T-helper 17 cell (primary cell): ENCODE measurements at places on chromosomes 4 and X. TPM values are rescaled to one million over a fixed set of nuclear protein-coding genes. Genes with fewer than 3 reads are reported as not detected.

DNA sequence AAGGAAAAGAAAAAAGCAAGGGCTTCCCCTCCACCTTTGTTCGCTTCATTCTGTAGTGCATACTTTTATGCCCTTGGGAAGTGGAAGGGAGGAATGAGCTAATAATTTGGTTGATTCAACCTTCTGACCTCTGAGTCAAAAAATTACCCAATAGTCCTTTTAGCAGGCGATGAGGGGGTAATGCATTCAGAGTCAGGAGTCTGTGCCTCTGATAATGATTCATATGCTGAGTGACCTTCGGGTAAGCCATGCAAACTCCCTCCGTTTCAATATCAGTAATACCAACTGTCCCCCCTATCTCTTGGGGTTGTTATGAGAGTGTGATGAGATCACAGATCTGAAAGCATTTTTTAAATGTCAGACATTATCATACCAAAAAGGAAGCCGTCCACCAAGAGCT, 41.6 kb upstream of the ACSL4 start:
- no peak for DNase-seq

DNA sequence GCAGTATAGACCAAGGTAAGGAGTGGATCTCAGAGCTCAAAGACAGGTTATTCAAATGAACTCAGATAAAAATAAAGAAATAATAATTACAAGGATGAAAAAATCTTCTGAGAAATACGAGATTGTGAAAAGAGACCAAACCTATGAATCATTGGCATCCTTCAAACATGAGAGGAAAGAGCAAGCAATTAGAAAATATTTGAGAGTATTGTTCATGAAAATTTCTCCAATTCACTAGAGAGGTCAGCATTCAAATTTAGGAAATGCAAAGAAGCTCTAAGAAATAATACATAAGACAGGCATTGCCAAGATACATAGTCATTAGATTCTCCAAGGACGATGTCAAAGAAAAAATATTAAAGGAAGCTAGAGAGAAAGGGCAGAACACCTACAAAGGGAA, 93.5 kb upstream of the GALNTL6 start:
- no peak for DNase-seq

The VEGFD gene
- total RNA-seq = not detected

DNA sequence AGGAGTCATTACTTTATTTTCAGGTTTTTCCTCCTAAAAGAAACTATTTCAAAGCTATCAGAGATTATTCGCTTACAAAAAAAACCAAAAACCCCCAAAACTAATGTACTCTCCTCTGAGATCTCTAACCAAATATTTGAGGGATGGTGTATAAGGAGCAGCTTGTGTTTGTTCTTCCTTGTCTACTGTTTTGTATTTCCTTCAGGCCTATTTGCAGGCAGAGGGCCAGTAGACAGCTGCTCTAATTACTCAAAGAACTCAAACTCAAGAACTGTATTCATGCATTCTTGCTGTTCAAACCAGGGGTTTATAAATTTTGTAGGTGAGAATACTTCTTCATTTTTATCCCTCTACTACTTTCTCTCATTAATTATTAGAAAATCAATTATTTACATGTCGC, 51.3 kb downstream of the SH3RF1 start:
- no peak for DNase-seq

- no peak for DNase-seq
These were observed 129.4 kb downstream of the RASL11B start for GRCh38 chr4:52991472-52991871.

The SH3RF1 gene
- 0.16 TPM for total RNA-seq

DNA sequence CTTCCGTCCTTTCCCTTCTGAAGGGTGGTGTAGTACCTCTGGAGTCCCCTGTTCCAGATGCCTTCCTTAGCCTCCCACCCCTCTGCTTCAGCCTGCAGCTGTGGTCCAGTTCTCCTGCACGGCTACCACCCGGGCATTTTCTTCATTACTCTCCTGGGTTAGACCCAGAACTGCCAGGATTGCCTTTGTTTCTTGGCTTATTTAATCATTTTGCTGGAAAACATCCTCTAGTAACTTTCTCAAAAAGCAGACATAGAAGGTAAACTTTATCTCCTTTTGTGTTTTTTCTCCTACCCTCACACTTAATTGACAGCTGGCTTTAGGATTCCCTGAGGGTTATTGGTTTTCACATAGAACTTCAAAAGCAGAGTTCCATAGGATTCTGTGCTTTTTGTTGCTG, 20.2 kb downstream of the ANAPC4 start:
- DNase-seq = no peak

The SPATA4 gene
- not detected for total RNA-seq

DNA sequence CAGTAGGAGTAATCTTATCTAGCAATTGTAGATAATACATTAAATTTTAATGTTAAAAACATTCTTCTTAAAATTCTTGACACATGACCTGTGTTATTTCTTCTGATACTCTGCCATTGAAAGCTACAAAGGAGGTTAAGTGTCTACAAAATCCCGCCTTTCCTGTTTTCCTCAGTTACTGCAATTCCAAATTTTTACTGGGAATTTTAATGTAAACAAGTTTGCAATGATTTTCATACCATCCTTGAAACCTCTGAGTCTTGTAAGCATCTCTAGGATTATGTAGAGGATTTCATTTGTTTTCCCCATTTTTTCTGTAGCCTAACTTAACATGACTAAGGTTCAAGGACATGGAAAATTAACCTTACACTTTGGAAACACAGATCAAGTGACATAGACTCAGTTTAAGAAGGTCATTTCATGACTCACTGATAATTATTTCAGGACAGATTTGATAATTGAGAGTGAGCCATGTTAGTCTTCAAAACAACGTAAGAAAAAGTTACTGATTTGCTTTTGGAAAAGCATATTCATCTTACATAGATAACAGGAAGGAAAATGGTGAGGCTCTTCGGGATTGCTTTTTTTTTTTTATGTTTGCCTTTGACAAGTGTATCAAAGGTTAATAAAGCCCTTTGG, 39.6 kb upstream of the PDLIM5 start:
- DNase-seq = no peak

DNA sequence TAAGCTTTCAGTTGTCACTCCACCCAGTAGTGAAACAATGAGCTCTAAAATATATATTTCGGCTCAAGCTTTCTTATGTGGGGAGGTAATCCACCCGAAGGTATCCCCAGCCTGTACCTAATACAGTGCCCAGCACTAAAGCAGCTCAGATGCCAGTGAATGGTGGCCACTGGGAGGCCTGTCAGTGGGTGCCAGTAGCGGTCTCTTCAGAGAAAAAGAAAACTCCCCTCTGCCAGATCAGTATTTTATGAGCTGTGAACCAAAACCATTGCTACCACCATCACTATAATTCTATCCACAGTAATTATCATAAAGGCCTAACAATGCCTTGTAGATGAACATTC, 835 bp upstream of the NFKB1 start:
- DNase-seq = no peak

DNA sequence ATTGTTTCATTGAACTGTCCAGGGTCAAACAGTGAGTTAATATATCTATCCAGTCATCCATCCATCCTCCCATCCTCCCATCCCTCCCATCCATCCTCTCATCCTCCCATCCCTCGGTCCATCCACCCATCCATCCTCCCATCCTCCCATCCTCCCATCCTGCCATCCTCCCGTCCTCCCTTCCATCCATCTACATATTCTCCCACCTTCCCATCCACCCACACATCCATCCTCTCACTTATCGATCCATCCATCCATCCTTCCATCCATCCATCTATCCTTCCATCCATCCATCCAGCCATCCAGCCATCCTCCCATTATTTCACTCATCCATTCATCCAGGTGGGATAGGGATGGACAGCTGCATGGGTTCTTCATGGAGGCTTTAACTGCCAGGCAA, 35.4 kb upstream of the PSAPL1 start:
- no peak for DNase-seq

DNA sequence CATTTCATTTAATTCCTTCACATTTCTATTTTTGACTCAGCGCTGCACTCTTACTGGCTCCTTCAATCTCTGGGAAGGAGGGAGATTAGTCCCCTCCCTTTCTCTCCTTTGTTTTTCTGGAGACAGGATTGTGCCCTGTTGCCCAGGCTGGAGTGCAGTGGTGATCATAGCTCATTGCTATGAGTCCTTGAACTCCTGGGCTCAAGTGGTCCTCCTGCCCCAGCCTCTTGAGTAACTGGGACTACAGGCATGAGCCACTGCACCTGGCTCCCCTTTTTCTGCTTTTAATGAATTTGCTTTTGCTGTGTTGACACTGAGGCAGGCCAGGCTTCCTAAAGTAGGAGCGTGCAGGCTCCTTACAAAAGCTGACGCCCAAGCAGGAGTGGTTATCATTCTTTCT, 10.5 kb downstream of the TBC1D14 start:
- no peak for DNase-seq

DNA sequence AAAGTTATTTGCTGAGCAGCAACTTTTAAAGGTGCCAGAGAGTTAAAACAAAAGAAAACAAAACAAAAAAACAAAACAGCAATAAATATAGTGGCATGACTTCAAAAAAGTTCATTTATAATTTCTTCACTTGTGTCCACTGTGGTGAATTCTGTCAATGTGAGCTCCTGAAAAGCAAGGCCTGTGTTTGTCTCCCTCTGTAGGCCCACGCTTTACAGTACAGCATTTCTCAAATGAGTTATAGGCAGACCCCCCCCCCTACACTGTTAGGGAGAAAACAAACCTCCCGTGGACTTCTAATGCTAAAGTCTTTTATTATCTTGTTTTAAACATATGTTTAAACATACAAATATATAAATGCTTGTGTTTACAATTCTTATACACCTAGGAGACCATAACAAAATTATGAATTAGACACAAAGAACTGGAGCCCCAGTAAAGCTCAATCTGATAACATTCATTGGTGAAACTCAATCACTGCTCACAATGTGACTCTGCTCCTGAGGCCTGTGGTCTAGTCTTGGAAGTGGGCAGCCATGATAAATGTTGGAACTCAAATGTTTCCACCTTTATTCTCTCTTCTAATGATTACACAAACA, 47.0 kb upstream of the SCOC start:
- DNase-seq = no peak

GRCh38 chrX:112851806-112852205, 11.2 kb upstream of the AMOT start:
- DNase-seq = no peak

- DNase-seq = no peak
These were observed 62.4 kb downstream of the TMEM165 start for GRCh38 chr4:55458164-55458563.

DNA sequence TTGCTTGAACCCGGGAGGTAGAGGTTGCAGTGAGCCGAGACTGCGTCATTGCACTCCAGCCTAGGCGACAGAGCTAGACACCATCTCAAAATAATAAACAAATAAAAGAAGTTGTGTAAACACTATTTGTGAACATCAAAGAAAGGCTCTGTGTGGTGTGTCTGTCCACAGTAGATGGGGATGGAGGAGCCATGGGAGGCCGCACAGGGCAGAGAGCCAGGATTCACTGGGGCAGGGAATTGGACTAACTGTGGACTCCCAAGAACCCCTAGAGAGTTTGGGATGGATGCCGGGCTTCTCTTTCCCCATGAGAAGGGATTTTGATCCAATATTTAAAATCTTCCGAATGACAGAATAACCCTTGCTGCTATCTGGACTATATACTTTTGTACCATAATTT, 26.5 kb downstream of the TBC1D1 start:
- no peak for DNase-seq

DNA sequence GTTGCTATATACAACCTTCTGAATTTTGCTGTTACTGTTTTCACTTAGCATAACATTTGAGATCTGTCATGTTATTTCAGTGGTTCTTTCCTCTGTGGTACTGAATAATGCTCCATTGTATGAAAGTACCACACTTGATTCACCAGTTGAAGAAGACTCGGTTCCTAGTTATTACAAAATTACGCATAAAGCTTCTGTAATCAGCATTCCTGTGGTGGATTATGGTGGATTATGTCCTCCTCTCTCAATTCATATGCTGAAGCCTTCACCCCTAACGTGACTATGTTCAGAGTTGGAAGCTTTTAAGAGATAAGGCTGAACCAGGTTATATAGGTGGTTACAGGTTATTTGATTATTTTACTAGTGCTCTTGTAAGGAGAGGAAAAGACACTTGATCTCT, 2143.5 kb upstream of the AGA start:
- DNase-seq = no peak

DNA sequence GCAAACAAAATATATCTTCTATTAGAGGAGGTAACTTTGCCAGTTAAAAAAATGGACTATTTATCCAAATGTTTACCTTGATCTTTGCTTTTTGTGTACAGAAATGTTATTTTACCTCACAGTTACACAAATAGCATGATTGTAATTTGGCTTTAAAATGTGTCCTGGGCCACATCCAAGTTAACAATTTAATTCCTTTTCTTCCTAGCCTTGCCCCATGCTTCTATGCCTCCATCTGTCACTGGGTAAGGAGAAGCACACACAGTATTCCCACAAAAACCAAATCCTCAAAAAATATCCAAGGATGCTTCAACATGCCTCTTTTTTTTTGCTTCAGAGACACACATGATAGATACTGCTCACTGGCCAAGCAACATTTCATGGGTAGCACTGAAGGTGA, 30.9 kb downstream of the GRXCR1 start:
- no peak for DNase-seq

DNA sequence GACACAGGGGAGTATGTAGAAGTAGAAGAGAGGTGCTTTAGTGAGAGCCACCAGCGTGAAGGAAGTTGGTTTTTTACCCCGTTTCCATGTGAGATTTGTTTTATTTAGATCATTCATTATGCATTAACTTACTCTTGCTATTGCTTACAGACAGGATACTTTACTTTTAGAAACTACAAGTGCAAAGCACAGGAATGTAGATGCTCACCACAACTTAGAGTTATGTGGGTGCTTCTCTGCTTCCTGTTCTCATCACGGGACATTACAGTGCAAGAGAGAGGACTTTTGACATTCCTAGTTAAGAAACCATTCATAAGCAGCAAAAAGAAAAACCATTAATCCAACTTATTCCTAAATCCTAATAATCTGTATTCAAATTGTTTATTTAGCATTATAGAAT, 25.6 kb upstream of the SPANXD start:
- DNase-seq = no peak

DNA sequence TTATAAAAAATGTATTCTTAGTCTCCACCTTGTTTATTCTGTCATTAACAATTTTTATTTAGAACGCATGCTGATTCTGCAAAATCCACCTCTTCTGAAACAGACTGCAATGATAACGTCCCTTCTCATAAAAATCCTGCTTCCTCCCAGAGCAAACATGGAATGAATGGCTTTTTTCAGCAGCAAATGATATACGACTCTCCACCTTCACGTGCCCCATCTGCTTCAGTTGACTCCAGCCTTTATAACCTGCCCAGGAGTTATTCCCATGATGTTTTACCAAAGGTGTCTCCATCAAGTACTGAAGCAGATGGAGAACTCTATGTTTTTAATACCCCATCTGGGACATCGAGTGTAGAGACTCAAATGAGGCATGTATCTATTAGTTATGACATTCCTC, 75.6 kb upstream of the SMARCA5 start:
- no peak for DNase-seq

The EBP gene
- total RNA-seq = 43.9 TPM

GRCh38 chr4:19301527-19301926, 950.2 kb upstream of the SLIT2 start:
- DNase-seq = no peak

The DMRTC1B gene
- total RNA-seq = 0.86 TPM
